Activated T-cell treated with anti-CD3 and anti-CD28 coated beads, Interleukin-2, amount 50 U/mL, for 4 hours (primary cell): ENCODE measurements at places on chromosomes 1 and 21. TPM values are rescaled to one million over a fixed set of nuclear protein-coding genes. Genes with fewer than 3 reads are reported as not detected.

KRTAP12-2 gene
- total RNA-seq = not detected

AHDC1 gene
- 7.6 TPM for total RNA-seq

EDN2 gene
- not detected for total RNA-seq

KCNT2 gene
- not detected for total RNA-seq

ADCY10 gene
- not detected for total RNA-seq

LSM10 gene
- 80.6 TPM for total RNA-seq

KCNN3 gene
- 0.35 TPM for total RNA-seq

HAPLN2 gene
- total RNA-seq = not detected

CFHR5 gene
- not detected for total RNA-seq

MMP23B gene
- 1.3 TPM for total RNA-seq

LYPD8 gene
- not detected for total RNA-seq

STYXL2 gene
- total RNA-seq = not detected

SMPDL3B gene
- total RNA-seq = 0.16 TPM

ZSCAN20 gene
- 1.9 TPM for total RNA-seq

CR1L gene
- not detected for total RNA-seq

LCA5L gene
- 0.40 TPM for total RNA-seq

TNNI3K gene
- not detected for total RNA-seq

HHIPL2 gene
- 1.7 TPM for total RNA-seq

S100A6 gene
- total RNA-seq = 133 TPM

BCAR3 gene
- 0.53 TPM for total RNA-seq

CACNA1E gene
- total RNA-seq = 0.08 TPM

DIO1 gene
- total RNA-seq = not detected

METTL25B gene
- 18.9 TPM for total RNA-seq

KCNA2 gene
- total RNA-seq = 0.19 TPM

CELA2B gene
- 0.41 TPM for total RNA-seq

C8A gene
- not detected for total RNA-seq

CRYAA gene
- total RNA-seq = not detected

RNPC3 gene
- 16.0 TPM for total RNA-seq

POFUT2 gene
- 17.1 TPM for total RNA-seq

CA14 gene
- not detected for total RNA-seq

RAD54L gene
- 28.6 TPM for total RNA-seq

CMPK1 gene
- total RNA-seq = 104 TPM

PROK1 gene
- total RNA-seq = not detected

C1orf56 gene
- 0.99 TPM for total RNA-seq

OTUD3 gene
- total RNA-seq = 6.1 TPM

SRP9 gene
- total RNA-seq = 261 TPM

CNR2 gene
- total RNA-seq = 0.24 TPM

TMPRSS2 gene
- total RNA-seq = 0.33 TPM

LCE3D gene
- not detected for total RNA-seq

PGBD5 gene
- total RNA-seq = 0.08 TPM

SLC5A3 gene
- total RNA-seq = 11.6 TPM

FCRL3 gene
- total RNA-seq = 0.90 TPM

VWA5B1 gene
- total RNA-seq = not detected

NT5C1A gene
- not detected for total RNA-seq

BEST4 gene
- total RNA-seq = 0.57 TPM

PTCH2 gene
- total RNA-seq = 1.4 TPM

C1QB gene
- 0.65 TPM for total RNA-seq
